ENCODE measurements at places on chromosomes 7 and 10.

GRCh38 chr7:131524703-131525102 lies 31.7 kb downstream of the PODXL start:
- no peak for DNase-seq

DNA sequence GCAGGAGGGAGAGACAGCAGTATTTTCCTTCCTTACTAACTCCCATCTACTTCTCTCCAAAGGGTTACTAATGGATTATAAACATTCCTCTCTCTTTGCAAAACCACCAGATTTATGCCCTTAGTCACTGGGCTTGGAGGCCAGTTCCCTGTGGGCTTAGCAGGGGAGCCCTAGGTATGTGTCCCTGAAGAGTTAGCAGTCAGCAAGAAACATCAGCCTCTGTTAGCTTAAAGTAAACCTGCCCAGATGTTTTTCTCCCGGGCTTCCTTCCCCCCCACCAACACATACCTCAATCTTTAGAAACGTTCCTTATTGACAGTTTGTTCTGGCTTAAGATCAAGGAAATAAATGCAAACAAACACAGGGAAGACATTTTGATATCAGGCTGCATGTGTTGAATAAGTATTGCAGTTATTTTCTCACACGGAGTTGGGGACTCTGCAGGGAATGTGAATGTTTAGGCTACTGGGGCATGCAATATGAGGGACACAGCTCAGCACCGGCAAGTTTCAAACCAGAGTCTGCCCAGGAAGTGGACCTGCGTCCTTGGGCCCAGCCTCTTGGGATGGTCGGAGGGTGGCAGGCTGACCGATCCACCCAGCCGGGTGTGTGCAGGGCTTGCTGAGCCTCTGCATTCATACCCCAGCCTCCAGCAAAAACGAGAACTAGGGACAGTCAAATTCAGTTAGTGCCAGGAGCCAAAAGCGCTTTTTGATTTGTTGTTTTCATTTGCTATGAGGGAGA lies 252.0 kb upstream of the GRB10 start:
- DNase-seq, result no peak

GRCh38 chr7:1979591-1980560 lies 252.9 kb downstream of the MAD1L1 start:
- DNase-seq, result peak; percentile 44

- peak; percentile 79 for DNase-seq
Observed at GRCh38 chr7:51366930-51367613, 50.5 kb upstream of the COBL start.

- DNase-seq, result no peak
Observed at GRCh38 chr10:119896937-119897770, 4.6 kb downstream of the SEC23IP start.

Data from NAMALWA (cell line).